ENCODE measurements at places on chromosomes 1 and 21.

GRCh38 chr21:42317826-42318746, 2.9 kb upstream of the TFF3 start:
- DNase-seq = no peak

- DNase-seq = no peak
Measured at GRCh38 chr1:224647449-224647848, 31.3 kb downstream of the CNIH3 start.

DNA sequence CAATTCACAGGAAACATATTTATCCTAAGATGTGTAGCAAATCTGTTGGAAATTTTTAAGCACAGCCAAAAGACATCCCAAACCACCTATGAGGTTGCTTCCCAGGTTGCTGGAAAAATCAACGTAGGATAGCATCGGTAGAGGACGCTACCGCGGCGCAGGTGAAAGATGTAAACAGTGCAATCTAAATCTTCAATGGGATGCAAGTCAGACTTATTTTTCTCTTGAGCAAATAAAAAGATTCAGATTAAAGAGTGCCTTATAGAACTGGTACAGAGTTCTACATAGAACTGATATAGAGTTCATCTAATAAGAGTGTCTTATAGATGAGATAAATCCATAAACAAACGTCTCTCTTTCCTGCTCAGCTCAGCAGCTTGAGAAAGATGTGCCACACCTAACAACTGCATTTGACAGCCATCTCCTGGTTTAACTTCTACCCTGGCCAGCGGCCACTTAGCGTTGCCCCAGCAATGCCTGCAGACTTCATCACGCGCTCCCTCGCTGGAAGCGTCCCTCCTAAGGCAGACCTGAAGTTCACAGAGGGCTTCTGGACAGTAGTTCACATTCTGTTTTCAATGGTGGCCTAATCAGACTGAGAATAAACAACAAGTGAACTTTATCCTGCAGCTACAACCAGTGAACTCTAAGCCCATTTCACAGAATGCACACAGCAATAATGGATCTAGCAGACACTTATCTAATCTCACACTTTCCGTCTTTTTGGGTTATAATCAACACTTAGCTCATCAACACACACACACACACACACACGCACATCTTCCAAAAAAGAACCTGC, 164.5 kb downstream of the TOMM20 start:
- no peak for DNase-seq

DNA sequence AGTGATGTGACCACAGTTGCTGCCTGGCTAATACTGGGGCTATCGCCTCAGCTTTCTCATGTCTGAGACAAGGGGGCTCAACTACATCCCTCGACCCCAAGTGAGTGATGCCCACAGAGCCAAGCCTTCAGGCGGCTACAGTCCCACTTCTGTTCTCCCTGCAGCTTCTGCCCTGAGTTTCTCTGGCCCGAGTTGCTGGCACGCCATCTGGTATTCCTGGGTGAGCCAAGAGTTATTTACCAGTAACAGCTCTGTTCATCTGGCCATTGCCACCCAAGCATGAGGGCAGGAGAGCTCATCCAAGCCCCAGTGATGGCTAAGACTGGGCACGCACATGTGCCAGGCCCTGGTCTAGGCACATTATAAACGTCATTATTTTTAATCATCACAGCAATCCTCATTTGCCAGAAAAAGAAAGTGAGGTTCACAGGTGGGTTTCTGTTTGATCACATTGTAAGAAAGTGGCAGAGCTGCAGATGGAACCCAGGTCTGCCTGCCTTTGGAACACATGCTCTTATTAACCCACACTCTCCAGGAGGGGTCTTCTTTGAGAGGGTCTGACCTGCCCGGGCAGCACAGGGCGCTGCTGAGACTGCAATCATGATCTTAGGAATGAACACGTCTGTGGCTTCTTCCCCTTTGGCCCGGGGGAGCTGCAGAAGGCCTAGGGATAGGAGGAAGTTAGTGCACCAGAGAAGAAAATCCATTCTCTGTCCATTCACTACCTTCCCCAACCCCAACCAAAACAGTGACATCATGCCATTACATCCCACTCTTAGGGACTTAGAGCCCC, 27.5 kb downstream of the KCND3 start:
- DNase-seq = no peak

GRCh38 chr1:207097871-207098324, 6.1 kb upstream of the C4BPA start:
- DNase-seq = no peak

DNA sequence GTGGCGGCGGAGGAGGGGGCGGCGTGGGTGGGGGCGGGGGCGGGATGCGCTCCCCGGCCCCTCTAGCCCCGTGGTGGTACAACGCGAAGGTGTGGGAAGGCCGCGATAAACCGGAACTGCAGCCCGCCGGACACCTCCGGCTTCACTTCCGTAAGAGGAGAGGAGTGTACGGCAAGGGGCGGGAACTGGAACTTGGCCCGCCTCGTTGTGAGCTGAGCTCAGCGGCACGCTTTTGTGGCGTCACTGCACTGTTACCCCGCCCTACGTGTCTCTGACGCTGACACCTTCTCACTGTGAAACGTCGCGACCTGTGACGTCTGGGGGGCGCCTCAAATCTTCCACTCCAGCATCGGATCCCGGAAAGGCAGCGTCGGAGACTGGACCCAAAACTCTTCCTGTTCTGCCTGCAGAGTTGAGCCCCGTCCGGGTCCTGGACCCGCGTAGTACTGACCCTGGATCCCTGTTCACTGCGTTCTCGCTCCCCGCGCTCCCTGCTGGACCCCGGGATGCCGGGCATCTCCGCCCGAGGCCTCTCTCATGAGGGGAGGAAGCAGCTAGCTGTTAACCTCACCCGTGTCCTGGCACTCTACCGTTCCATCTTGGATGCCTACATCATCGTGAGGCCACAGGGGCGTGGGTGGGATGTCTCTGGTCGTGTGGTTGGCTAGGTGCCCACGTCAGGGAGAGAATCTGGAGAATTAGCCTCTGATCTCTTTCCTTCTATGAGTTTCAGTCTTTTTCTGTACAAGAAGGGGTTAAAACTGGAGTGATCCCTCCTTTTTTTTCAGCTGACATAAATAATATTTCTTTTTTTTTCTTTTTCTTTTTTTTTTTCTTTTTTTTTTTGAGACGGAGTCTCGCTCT, at the start of gene ISG20L2:
Gene ISG20L2, minus strand, starts transcription at position 168 of the 864 bp plus-strand sequence. CDS start 1,114 bp downstream, outside the sequence.
- peak; percentile 99 for DNase-seq

- no peak for DNase-seq
Measured at GRCh38 chr1:193221651-193222050, 35.2 kb upstream of the B3GALT2 start.

DNA sequence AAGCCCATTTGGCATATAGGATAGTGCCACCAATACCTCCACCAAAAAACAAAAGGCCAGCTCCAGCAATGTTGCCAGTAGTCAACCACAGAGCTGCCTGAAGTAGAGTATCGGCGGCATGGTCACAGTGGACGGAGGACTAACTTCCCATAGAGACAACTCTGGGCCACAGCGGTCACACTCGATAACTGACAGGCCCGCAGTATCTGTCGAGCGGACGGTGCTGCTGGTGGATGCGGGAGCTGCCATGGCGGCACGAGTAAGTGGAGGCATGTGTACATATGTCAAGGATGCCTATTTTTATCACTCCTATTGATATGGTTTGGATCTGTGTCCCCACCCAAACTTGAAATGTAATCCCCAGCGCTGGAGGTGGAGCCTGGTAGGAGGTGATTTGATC, 4.1 kb downstream of the KRTAP12-1 start:
- DNase-seq = no peak
